Activated naive CD4-positive, alpha-beta T cell treated with anti-CD3 and anti-CD28 coated beads for 36 hours (primary cell): ENCODE measurements at places on chromosomes 12 and 14. TPM values are rescaled to one million over a fixed set of nuclear protein-coding genes. Genes with fewer than 3 reads are reported as not detected.

DNA sequence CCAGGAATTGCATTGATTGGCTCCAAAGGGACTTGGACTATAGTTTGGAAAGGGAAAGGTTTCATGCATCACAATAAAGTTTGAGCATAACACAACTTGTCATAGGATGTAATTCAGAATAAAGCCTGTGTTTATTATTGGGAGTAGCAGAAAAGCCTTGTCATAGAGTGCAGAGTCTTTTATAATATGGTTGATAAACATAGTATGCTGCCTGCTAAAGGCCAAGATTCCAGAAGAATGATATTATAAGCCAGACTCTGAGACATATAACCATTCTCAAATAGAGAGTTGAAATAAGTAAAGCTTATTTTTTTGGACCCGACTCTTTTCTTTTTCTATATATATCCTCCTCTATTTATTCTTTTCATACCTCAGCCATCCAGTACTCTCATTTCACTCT, 207.3 kb downstream of the LRIG3 start:
- no peak for DNase-seq

- no peak for DNase-seq
Observed at GRCh38 chr12:58916921-58917511, 3.3 kb downstream of the LRIG3 start.

GRCh38 chr14:74290415-74290814, 12.3 kb downstream of the ABCD4 start:
- DNase-seq, result no peak

GRCh38 chr14:104553166-104554087, 26.1 kb upstream of the C14orf180 start:
- DNase-seq, result no peak

KCNH5 gene
- total RNA-seq, result not detected
